ENCODE measurements at places on chromosomes 5 and 9. TPM values are rescaled to one million over a fixed set of nuclear protein-coding genes. Genes with fewer than 3 reads are reported as not detected.

The LEAP2 gene
- 6.0 TPM for total RNA-seq

The FCN2 gene
- total RNA-seq, result not detected

The ARPC5L gene
- total RNA-seq, result 103 TPM

The SCAI gene
- total RNA-seq, result 13.4 TPM

The PLCXD3 gene
- not detected for total RNA-seq

The CDC20B gene
- not detected for total RNA-seq

The CDH9 gene
- not detected for total RNA-seq

All from activated CD4-positive, alpha-beta T cell treated with anti-CD3 and anti-CD28 coated beads, Interleukin-2, amount 10 ng/mL, durations not matched to agents 24 days and 14 days (primary cell).